ENCODE measurements at places on chromosomes 2 and 18.

- no peak for DNase-seq
These were observed 101.0 kb upstream of the LMAN1 start for GRCh38 chr18:59460072-59460420.

GRCh38 chr2:147027436-147027835 lies 817.4 kb upstream of the ACVR2A start:
- DNase-seq = no peak

DNA sequence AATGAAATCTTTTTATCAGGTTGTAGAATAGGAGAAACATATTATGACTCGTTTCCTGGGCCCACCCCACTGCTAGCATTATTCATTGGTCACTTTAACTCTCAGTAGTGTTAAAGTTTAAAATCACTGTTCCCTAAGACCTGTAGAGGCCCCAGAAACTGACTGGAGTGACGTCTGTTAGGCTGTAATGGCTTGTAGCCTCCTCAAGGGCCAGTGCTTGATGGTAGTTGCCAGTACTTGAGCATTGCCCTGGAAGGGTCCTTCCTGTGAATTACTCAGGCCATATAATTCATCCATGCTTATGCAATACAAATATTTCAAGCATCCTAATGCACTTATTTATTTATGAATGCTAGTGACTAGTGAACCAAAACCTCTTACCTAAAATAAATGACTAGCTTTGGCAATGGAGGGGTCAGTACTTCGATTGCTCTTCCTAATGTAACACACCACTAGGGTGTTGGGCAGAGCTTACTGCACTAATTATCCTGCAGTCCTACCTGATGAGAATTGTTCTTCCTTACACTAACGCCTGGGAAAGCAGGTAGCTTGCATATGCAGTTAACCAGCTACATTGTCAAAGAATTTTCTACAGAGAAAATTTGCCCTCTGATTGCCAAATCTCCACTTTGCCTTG lies 31.2 kb downstream of the ARHGAP25 start:
- DNase-seq = no peak

DNA sequence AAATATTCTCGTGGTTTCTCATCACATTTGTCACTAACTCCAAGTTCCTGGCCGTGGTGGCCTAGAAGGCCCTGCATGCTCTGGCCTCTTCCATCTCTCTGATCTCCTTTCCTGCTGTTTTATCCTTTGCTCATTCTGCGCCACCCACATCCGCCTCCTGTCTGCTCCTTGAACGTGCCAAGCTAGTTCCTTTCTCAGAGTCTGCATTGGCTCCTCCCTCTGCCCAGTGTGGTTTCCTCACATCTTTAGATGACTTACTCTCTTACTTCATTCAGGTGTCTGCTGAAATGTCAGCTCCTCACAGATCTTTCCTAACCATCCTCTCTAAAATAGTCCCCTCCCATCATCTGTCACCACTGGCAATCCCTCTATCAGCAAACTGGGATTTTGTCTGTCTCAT lies 158.6 kb upstream of the RBMS1 start:
- no peak for DNase-seq

DNA sequence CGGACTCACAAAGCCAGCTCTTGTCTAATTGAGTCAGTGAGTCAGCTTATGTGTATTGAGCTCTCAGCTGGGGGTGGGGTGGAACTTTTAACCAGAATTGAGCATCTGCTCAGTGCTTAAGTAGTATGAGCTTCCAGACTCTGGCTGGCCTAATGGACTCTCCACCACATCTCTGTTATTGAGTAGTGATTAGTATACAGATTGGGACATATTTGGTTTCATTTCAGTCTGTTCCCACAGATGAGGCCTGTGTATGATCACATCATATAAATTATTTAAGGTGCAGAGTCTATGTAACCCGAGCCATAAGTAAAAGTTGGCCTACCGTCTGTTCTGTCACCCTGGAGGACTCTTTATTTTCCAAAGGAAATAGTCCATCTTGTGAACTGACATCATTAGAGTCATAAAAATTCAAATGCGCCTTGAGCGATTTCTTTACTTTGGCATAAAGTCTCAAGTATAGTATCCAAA lies 152.1 kb downstream of the THSD7B start:
- no peak for DNase-seq

DNA sequence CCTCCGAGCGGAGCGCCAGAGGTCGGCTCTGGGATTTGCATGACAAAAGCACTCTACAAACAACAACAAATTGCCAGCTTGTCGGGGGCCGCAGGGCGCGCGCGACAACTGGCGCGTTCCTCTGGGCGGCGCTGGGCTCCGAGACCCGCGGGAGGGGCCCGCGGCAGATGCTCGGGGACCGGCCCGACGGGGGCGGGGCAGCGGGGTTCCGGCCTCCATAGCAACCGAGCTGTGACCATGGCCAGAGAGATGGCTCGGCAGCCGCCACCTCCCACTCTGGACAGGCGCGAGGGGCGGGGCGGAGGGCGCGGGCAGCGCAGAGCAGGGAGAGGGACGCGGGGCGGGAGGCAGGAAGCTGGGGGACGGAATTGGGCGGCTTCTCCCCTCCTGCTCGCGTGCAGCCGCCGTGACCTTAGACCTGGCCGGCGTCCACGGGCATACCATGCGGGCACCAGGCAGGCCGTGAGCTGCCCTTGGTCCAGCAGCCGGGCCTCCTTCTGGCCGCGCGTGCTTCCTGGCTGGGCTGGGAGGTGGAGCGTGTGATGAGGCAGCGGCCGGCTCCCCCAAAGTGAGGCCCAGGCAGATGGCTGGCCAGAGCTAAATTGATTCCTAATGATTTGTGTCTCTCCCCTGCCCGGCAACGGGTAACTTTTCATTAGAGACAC lies 171.5 kb downstream of the CELF4 start:
- peak; percentile 63 for DNase-seq

DNA sequence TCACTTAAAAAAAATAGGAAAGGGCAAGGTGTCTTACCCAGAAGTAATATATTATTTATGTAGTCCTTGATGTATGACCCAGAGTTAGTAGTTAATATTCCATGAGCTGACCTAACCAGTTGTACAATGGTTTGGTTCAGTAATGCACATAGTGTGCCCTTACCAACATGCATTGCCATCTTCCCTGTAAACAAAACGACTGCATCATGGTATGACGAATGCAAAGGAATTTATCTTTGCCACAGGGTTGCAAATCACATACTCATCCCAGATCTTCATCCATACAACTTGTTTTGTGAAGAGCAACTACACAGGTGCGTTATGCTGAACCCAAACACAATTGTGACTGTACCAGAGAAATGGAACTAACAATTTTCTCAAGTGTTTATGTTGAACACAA lies 68.9 kb upstream of the ZSWIM2 start:
- DNase-seq = no peak

DNA sequence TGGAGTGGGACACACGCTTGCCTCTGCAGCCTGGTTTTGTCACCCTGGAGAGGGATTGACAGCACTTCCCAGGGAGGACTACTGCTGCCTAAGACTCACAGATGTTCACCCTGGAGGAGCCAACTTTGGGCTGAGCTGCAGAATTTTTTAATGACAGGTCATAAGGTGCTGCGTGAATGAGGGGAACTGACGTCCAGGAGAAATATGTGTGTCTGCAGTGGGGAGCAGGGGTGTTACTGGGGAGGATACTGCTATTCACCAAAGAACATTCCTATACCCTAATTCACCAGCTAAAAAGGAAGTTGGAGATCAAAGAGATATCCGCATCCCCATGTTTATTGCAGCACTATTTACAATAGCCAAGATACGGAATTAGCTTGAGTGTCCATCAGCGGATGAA lies 144.4 kb downstream of the MGAT5 start:
- no peak for DNase-seq

DNA sequence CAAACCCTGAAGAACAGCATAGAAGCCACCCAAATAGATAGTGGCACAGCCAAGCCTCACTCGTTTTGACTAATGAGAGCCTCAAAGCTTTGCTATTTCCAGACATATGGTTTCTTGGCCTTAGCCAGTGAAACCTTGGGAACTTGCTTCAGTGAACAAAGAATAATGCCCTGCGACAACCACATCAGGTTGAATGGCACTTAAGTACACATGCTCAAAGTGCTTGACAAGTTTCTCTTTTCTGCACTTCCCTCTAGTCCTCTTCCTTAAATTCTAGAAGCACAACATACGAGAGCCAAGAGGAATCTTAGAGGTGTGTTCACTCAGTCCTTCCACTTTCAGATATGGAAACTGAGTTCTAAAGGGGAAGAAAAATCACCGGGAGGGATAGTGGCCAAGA lies 258.3 kb downstream of the HAUS1 start:
- no peak for DNase-seq

GRCh38 chr2:103792042-103792441 lies 1030.2 kb downstream of the TMEM182 start:
- no peak for DNase-seq

- no peak for DNase-seq
These were observed 2.8 kb upstream of the MXD1 start for GRCh38 chr2:69911985-69912563.

DNA sequence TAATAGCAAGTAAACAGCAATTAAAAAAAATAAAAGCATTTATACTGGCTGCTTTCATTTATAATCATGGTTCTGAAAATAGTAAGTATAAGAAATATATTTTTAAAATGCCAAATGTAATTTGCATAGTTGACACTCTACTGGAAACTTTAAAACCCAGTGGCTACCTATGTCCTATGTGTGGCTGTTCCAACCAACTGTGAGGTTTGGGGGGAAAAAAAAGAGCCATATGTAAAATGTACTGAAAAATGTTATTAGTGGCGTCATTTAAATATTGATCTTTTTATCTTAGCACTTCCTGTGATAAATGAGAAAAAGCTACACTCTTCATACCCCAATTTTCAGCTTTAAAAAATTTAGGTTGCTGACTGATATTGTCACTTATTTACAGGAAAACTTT lies 270.7 kb downstream of the TCF4 start:
- DNase-seq = no peak

- no peak for DNase-seq
These were observed 1572.8 kb upstream of the PIK3C3 start for GRCh38 chr18:40382197-40382596.

- DNase-seq = peak; percentile 70
These were observed 101.6 kb downstream of the AP1S3 start for GRCh38 chr2:223735659-223736244.

DNA sequence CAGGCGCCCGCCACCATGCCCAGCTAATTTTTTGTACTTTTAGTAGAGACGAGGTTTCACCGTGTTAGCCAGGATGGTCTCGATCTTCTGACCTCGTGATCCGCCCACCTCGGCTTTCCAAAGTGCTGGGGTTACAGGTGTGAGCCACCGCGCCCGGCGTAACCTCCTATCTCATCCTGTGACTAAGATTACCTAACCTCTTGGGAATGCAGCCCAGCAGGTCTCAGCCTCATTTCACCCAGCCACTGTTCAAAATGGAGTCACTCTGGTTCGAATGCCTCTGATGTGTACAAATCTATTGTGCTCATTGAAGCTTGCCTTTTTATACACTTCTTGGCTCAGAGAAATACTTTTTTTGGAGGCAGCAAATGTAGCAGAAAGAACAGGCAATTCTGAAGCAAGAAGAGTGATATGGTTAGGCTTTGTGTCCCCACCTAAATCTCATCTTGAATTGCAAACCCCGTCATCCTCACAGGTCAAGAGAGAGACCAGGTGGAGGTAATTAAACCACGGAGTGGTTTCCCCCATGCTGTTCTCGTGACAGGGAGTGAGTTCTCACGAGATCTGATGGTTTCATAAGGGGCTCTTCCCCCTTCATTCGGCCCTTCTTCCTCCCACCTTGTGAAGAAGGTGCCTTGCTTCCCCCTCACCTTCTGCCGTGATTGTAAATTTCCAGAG lies 60.6 kb downstream of the SLC4A3 start:
- no peak for DNase-seq

DNA sequence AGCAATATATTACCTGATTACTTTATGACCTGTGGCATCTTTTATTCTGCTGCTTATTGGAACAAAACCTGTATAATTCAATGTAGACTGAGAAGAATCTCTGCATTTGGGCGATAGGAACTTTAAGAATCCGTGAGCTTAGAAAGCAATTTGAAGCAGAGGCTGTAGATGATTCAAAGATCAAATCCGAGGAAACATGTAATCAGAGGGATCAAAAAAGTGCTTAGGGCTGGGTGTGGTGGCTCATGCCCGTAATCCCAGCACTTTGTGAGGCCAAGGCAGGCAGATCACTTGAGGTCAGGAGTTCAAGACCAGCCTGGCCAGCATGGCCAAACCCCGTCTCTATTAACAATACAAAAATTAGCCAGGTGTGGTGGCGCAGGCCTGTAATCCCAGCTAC lies 198.4 kb downstream of the MTX2 start:
- DNase-seq = no peak
